ENCODE measurements at places on chromosomes 4 and X.

- no peak for DNase-seq
Measured at GRCh38 chr4:183256756-183257385, 63.2 kb downstream of the CLDN22 start.

DNA sequence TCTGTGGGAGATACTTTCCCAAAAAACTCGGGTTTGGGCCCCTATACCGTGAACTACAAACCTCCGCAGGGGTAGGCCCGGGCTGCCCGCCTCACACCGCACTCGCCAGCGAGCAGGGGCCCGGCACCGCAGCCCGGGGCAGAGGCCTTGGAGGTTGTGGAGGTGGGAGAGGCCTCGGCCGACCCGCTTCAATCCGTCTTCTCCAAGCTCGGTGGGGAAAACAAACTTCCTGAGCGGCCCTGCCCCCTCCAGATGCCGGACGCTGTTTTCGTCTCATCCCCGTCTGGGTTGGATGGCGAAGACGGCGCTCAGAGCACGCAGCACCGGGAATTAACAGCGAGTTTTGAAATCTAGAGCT, 442 bp upstream of the MCUB start:
- no peak for DNase-seq

- no peak for DNase-seq
Measured at GRCh38 chr4:179586460-179586859, 2144.2 kb upstream of the AGA start.

- DNase-seq = no peak
Measured at GRCh38 chrX:136176399-136176825, 29.1 kb downstream of the FHL1 start.

DNA sequence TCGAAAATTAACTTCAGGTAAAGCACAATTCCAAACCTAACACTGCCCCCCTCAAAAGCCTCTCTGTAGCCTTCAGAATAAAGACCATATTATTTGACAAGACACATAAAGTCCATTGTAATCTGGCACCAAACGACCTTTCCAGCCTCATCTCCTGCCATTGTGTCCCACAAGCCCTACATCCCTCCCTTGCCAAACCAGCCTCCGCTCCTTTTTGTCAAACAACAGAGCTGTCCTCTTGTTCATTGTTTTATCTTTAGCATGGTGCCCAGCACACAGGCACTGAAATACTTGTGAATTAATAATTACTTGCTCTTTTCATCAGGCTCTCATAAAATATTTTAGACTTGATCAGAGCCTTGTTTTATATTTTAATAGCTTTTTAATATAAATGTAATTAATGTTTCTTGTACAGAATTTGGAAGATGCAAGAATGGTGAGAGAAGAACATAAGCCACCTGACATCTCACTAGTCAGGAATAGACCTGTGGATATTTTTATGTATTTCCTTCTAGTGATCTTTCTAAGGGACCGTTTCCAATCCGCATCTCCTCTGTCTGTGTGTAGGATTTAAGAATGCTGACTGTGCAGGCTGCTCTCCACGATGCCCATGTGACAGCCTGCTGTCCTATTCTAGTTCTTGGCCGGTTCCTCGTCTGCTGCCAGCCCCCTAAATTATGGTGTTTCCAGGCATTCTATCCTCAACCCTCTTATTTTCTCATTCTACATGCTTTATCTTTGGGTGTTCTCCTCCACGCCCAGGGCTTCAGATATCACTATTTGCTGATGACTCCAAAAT, 3.0 kb upstream of the IRF2 start:
- no peak for DNase-seq

- DNase-seq = no peak
Measured at GRCh38 chr4:102629673-102630072, 128.5 kb downstream of the NFKB1 start.

DNA sequence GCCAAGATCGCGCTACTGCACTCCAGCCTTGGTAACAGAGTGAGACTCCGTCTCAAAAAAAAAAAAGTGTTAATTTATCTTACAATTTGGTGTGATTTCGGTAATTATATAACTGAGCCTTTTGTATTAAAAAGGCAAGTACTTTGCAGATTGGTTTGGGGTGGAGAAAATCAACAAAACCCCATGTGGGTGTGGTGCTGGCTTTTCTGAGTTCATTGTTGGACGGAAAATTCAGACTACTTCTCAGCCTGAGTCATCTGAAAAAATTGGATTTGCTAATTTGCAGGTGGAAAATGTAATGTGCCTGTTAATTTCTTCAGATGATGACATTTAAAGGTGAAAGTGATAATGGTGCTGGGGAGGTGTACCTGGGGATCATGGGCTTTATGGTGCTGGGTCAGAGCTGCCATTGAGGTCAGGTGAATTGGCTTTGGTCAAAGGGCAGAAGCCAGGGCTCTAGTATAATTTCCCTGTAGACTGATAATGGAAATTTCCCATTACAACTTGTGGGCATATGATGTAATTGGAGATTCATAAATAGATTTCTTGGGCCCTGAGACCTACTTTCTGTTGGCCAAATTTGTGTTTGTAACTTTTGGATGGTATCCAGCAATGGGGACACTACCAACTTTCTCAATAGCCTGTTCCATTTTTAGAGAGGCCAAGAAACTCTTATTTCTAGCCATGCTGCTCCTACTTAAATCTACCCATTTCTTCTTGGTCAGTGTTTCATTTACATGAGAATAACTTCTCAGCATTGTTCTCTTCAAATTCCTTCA, 74.3 kb upstream of the TEX13D start:
- DNase-seq = no peak

GRCh38 chrX:26581091-26581490, 365.1 kb downstream of the MAGEB5 start:
- DNase-seq = no peak

GRCh38 chrX:46184749-46185148, 360.5 kb downstream of the ZNF674 start:
- no peak for DNase-seq

DNA sequence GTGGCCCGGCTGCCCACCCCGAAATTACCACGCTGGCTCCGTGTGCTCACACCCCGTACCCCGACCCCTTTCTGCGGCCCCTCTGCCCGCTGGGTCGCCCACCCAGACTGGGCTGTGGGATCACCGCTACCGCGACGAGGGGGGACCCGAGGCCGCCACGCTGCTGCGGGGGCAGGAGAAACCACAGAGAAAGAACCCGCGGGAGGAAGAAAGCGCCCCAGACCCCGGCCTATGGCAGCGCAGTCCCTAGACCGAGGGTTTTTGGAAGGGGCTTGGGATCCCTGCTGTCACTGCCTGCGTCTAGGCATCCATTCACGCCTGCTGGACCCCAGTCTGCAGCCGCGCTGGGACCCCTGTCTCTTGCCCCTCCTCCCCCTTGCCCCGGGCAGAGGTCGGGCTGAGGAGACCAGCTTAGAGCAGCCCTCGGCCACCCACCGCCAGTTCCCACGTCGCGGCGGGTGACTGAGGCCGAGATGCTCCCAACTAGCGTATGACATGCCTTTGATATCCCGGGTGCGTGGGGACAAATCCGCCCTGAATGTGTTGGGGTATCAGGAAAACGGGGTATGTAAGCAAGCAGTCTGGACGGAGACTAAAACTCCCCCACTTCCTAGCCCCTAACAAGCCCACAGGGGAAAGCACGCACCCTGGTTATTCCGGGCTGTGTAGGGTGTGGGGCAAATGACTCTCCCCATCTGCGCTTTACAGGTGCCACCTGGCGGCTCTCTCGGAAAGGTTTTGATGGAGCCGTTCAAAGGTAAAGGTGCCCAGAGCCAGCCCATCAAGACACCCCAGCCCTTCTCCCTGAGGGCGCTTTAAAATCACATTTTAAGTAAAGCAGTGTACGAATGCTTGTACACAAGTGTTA, 862 bp upstream of the INPP4B start:
- peak; percentile 51 for DNase-seq

GRCh38 chr4:176409627-176410026, 89.9 kb downstream of the SPCS3 start:
- DNase-seq = no peak

DNA sequence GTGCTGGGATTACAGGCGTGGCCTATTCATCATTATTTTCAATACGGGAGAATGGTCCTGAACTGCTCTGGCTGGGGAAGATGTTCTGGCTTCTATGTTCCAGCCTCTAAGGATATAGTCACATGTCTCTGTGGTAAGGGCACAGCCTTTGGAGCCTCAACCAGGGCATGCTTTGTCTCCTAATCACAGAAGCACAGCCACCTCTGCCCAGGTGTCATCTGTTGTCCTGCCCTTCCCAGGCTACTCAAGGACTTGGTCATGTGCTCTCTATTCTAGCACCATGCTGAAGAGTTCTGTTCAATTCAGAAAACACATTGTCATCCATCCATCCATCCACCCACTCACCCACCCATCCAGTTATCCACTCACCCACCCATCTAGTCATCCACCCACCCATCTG, 29.5 kb downstream of the ASMTL start:
- no peak for DNase-seq

GRCh38 chr4:47075919-47076318, 44.6 kb downstream of the GABRB1 start:
- no peak for DNase-seq

DNA sequence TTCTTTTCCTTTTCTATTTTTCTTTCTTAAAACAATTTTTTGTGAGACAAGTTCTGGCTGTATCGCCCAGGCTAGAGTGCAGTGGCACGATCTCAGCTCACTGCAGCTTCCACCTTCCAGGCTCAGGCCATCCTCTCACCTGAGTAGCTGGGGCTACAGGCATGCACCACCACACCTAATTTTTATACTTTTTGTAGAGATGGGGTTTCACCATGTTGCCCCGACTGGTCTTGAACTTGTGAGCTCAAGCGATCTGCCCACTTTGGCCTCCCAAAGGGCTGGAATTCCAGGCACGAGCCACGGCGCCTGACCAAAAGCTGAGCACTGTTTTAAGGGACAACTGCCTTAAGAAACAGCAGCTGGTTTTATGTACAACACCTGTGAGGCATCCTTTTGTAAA, 9.3 kb upstream of the NAT8L start:
- no peak for DNase-seq

DNA sequence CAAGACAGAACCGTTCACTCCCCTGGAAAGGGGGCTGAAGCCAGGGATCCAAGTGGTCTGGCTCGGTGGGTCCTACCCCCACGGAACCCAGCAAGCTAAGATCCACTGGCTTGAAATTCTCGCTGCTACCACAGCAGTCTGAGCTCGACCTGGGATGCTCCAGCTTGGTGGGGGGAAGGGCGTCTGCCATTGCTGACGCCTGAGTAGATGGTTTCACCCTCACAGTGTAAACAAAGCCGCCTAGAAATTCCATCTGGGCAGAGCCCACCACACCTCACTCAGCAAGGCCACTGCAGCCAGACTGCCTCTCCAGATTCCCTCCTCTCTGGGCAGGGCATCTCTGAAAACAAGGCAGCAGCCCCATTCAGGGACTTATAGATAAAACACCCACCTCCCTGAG, 13.4 kb upstream of the PBDC1 start:
- DNase-seq = no peak

DNA sequence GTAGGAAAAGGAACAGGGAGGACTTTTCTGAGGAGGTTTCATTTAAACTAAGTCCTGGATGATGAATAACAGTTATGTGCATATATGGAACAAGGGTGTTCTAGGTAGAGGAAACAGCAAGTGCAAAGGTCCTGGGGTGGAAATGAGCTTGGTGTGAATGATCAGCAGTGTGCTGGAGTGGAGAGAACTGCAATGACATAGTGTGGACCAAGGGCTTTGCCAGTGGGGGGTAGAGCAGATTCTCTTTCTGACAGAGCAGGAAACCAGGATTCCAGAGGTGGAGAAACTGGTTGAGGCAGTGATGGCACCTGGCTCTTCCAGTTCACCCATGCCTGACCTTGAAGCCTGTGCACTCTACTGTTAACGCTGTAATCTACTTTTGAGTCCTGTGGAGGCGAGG, 1.7 kb downstream of the PPP1R3F start:
- DNase-seq = no peak

- DNase-seq = no peak
Measured at GRCh38 chr4:154485127-154485773, 6.3 kb downstream of the DCHS2 start.

- no peak for DNase-seq
Measured at GRCh38 chr4:94802091-94802490, 44.3 kb downstream of the BMPR1B start.

- no peak for DNase-seq
Measured at GRCh38 chr4:7646384-7647061, 211.8 kb upstream of the PSAPL1 start.

- no peak for DNase-seq
Measured at GRCh38 chr4:58254291-58254690, 1144.1 kb upstream of the IGFBP7 start.

DNA sequence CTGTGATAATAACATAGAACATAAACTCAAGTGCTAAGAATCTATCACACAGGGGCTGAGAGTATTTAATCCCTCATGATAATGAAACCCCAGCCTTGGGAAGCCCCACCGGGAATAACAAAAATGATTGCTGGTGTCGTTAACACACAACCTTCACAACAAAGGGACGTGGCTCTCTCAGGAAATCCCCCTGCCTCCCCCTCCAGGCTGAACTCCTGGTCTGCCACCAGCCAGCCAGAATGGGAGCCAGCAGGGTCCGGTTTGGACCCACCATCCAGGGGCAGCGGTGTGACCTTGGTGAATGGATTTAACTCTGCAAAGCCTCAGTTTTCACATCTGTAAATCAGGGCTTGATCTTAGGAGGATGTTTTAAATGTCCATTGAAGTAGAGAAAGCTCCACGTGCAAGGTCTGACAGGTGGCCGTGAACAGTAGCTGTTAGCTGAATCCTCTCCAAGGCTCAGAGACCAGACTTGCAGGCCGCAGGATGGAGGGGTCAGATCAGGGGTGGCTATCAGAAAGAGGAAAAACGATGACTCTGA, 46.5 kb downstream of the ABLIM2 start:
- no peak for DNase-seq

- no peak for DNase-seq
Measured at GRCh38 chr4:110639207-110640090, 16.6 kb upstream of the PITX2 start.

- DNase-seq = no peak
Measured at GRCh38 chr4:212438-213188, 88.3 kb downstream of the ZNF718 start.

DNA sequence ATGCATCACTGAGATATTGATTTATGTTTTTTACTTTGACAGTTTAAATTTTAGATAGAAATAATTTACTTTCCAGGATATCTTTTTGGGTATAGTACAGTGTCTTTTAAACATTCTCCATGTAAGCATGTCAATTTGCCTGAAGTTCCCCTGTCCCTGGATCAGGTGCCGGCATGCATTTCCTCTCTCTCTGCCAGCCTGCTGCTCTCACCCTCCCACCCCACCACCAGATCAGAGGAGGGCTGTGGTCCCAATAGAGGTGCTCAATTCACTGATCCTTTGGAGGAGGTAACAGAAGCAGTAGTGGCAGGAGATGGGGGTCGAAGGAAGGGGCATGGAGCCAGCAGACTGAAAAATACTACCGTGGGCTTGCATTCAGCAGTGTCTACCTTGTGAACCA, 28.3 kb upstream of the DSPP start:
- DNase-seq = no peak

DNA sequence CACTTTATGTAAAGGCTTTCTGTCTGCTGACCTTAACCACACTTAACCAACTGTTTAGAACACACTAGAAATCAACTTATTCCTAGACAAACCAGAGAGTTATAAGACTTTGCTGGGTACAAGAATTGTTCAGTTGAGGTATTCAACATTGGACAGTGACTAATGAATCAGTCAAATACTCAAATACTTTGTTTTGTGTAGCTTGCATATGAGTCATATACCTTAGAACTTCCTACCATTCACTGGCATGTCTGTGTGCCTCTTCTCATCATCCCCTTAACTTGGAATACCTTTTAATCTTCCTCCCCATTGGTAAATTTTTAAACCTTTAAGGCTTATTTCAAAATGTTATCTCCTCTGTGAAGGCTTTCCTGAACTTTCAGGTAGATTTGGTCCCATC, 708.8 kb upstream of the GRIA3 start:
- DNase-seq = no peak

All from stimulated activated CD8-positive, alpha-beta memory T cell treated with anti-CD3 and anti-CD28 coated beads, Interleukin-4, amount 100 ng/mL, for 1 hour (primary cell).